ENCODE measurements at places on chromosomes 6 and 20.

DNA sequence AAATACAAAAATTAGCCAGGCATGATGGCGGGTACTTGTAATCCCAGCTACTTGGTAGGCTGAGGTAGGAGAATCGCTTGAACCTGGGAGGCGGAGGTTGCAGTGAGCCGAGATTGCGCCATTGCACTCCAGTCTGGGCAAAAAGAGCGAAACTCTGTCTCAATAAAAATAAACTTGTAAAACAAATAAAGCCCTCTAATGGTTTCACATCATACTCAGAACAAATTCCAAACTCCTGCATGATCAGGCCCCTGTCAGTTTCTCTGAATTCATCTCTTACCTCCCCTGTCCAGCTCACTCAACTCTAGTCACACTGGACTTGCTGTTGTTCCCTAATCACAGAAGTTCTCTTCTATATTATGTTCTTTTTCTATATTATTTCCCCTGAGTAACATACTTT lies 43.1 kb upstream of the SGK1 start:
- ATAC-seq, result no peak

- ATAC-seq, result no peak
These were observed 15.4 kb upstream of the TMEM30A start for GRCh38 chr6:75299801-75300530.

GRCh38 chr6:105667056-105667455 lies 264.2 kb upstream of the PREP start:
- ATAC-seq, result no peak

- no peak for ATAC-seq
These were observed 56.6 kb downstream of the PHF20 start for GRCh38 chr20:35828434-35828833.

- ATAC-seq, result no peak
These were observed 579.7 kb upstream of the ARID1B start for GRCh38 chr6:156197513-156197912.

GRCh38 chr20:2156666-2157624 lies 55.3 kb downstream of the STK35 start:
- ATAC-seq, result no peak

- ATAC-seq, result no peak
These were observed 159.3 kb downstream of the WDR27 start for GRCh38 chr6:169542491-169542890.

GRCh38 chr6:2127484-2127911 lies 117.9 kb downstream of the GMDS start:
- ATAC-seq, result peak; percentile 91

- no peak for ATAC-seq
These were observed 40.3 kb upstream of the ARMC2 start for GRCh38 chr6:108807928-108808327.

- ATAC-seq, result no peak
These were observed 93.6 kb upstream of the UST start for GRCh38 chr6:148653138-148653776.

DNA sequence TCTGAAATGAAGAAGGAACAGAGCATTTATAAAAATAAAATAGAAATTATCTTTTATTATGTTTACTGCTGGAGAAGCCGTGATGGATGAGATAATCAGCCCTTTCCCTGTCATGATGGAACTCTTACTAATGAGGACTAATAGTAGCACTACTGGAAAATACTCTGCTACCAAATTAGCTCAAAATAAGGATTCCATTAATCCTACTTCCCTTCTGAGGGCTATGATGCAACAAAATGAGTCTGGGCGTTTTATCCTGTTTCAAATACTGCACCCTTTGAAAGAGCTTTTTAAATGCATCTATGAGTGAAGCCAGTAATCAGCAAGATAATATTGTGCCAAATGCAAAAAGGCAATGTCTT lies 59.3 kb upstream of the CARMIL1 start:
- ATAC-seq, result no peak

GRCh38 chr6:22437665-22438064 lies 131.7 kb upstream of the HDGFL1 start:
- no peak for ATAC-seq

- no peak for ATAC-seq
These were observed 8.5 kb upstream of the RSPO4 start for GRCh38 chr20:1010659-1011058.

DNA sequence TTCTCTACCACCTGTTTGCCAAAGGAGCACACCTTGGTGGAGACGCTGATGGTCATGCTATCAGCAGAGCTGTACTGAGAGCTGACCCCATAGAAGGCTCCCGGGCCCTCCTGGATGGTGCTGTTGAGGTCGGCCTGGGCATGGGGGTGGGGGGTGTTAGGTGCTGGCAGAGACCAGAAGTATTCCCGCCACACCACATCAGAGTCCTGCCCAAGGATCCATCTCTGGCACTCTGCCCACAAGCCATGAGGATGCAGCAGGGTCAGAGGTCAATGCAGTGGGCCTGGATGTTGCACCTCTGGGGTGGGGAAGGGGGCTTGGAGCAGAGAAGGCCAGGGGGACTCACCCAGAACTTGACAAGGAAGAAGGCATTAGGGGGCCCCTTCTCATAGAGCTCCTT lies 7.4 kb downstream of the RPL10A start:
- no peak for ATAC-seq

- ATAC-seq, result no peak
These were observed 46.4 kb downstream of the IMPG1 start for GRCh38 chr6:76026101-76026500.

DNA sequence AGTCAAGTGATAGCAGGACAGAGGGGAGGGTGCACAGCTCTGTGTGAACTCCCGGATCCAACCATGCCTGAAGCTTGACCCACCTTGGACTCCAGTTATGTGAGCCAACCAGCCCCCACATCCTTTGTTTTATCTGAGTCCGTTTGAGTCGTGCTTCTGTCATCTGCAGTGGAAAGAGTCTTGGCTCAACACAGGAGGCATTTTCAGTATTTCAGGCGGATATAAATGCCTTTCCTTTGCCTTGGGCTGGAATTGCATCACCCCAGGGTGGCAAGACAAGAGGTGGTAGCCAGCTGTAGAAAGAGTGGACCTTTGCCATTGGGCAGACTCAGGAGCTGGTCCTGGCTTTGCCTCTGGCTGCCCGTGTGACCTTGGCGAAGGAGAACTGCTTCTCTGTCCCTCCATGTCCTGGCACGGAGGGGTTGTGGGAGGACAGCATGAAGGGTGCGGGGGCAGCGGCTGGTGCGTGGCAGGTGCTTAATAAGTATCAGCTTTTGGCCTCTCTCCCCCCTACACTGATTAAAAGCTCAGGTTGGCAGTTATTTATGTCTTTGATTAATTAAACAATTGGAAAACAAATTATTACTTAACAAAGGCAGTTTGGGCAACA lies 42.6 kb upstream of the APCDD1L start:
- no peak for ATAC-seq

GRCh38 chr6:145587334-145587733 lies 148.0 kb downstream of the EPM2A start:
- ATAC-seq, result no peak

GRCh38 chr6:119240257-119241110 lies 109.1 kb downstream of the MAN1A1 start:
- ATAC-seq, result no peak

GRCh38 chr6:73182021-73182607 lies 43.2 kb downstream of the KHDC1L start:
- ATAC-seq, result no peak

DNA sequence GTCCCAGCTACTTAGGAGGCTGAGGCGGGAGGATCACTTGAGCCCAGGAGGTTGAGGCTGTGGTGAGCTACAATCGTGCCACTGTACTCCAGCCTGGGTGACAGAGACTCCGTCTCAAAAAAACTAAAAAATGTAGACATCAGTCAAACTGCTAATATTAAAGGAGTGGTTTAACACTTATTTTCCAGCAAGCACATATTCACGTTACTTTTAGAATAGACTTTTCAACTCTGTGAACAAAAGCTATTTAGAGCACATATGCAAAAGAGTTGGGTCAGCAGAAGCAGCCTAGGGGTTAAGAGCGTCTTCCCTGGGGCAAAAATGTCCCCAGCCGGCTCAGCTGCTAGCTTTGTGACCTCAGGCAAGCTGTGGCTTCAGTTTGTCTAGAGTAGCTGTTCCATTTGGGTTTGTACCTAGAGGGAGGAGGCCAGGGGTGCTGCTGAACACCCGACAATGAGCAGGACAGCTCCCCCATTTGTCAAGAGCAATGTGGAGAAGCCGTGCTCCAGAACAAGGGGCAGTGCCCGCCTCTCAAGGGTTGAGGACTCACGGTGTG lies 62.5 kb upstream of the PTGIS start:
- ATAC-seq, result no peak

- ATAC-seq, result no peak
These were observed 16.2 kb upstream of the ADRM1 start for GRCh38 chr20:62286493-62287064.

DNA sequence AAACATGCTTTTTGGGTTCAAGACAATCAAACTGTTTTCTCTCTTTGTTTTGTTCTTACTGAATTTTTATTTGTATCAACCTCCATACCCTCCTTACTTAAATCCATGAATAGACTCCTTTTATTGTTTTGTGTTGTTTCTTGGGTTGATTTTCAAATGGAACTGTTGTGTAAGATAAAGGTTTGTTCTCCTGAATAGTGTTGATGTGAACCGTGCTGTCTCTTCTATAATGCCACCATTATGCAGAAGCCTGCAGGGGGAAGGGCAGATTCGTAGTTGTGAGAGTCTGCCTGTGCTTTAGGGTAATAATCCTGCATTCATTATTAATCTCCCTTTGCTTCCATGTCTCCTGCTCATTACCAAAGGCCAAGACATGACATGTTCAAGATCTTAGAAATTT lies 105.9 kb downstream of the CDKAL1 start:
- ATAC-seq, result no peak

DNA sequence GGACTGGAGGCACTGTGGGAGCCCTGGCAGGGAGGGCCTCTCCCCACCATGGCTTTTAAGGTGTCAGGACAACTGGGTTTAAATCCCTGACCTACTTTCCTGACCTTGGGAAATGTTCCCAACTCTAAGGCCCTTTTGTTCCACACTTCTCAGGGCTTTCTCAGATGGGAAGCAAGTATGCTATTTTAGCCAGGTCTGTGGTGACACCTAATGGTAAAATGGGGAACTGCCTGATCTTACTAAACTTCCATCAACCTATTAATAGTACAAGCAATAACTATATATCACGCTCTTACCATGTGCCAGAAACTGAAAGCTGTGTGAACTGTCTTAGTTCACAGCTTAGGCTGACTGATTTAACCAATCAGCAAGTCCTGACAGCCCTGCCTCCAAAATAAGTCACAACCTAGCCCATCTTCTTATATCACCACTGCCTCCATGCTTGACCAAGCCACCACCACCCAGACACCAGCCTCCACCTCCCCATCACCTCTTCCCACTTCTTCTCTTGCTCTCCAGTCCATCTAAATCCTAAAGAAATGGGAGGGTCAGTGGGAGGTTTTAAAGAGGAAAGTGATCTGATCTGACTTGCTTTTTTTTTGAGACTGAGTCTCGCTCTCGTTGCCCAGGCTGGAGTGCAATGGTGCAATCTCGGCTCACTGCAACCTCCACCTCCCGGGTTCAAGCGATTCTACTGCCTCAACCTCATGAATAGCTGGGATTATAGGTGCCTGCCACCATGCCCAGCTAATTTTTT lies 6.9 kb upstream of the BLCAP start:
- ATAC-seq, result peak; percentile 100

DNA sequence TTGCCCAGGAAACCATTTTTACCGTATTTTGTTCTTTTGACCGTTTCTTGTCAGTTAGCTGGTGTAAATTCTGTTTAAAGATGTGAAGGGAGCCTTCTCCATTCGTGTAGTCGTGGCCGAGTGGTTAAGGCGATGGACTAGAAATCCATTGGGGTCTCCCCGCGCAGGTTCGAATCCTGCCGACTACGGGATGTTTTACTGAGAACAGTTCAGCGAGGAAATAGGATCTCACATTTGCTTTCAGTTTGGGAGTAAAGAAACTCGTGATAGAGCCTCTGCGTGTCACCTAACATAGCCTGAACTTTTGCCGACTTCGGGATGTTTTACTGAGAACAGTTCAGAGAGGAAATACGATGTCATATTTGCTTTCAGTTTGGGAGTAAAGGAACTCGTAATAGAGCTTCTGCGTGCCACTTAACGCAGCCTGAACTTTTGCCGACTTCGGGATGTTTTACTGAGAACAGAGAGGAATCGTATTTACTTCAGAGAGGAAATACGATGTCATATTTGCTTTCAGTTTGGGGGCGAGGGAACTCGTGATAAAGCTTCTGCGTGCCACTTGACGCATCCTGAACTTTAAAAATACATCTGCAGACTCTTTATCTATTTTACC lies 5.9 kb upstream of the ZNF184 start:
- peak; percentile 83 for ATAC-seq

- ATAC-seq, result no peak
These were observed 270.4 kb downstream of the TFAP2C start for GRCh38 chr20:56899506-56899905.

DNA sequence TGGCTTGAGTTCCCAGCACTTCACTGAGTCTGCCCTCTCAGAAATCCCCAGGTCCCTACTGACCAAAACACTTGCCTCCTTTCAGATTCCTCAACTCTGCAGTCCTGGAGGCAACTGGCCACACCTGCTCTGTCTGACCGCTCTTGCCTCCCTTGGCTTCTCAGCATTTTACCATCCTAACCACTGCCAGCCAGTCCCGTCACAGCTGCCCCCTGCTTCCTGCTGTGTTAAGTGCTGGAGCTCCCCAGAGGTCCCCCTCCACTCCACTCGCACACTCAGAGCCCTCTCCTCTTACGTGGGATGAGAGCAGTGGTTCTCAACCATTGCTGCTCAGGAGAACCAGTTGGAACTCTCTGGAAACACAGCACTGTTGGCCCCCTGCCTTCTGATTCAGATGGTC lies 20.5 kb downstream of the ADAT2 start:
- ATAC-seq, result no peak

GRCh38 chr6:25192590-25193459 lies 86.3 kb upstream of the CARMIL1 start:
- no peak for ATAC-seq

GRCh38 chr20:46900086-46900485 lies 5.4 kb downstream of the EYA2 start:
- no peak for ATAC-seq

DNA sequence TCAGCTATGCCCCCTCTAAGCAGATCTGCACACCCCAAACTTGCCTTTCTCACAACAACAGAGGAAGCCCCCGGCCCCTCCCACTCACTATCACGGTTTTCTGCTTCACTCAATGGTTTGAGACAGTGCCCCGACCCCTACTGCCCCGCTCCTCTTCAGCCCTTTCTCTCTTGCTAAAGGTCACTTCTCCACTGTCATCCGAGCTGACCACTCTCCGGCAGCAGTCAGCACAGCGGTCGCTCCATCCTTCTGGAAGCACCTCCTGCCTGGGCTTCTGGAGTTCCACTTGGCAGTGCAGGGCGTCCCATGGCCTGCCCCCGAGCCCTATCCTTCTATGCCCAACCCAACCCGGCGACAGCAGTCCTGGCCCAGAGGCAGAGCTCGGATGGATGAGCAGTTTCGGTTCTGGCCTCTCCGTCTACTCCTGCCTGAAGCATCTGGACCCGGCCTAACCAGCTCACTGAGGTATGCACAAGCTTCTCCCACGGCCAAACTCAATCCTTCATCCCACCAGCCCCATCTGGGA lies 4.1 kb downstream of the CTSZ start:
- no peak for ATAC-seq

GRCh38 chr6:43491750-43492661 lies 14.6 kb downstream of the TJAP1 start:
- ATAC-seq, result no peak

- no peak for ATAC-seq
These were observed 509.9 kb downstream of the TENT5A start for GRCh38 chr6:81242624-81243023.

GRCh38 chr6:111662072-111662793 lies 56.6 kb upstream of the TRAF3IP2 start:
- no peak for ATAC-seq

Measured in activated CD4-positive, CD25-positive, alpha-beta regulatory T cell treated with anti-CD3 and anti-CD28 coated beads, Interleukin-2, amount 50 U/mL, for 24 hours (primary cell).